Mammary epithelial cell (primary cell): ENCODE measurements at places on chromosomes 7 and 10. TPM values are rescaled to one million over a fixed set of nuclear protein-coding genes. Genes with fewer than 3 reads are reported as not detected.

The IGFBP1 gene
- not detected in 2 replicates for total RNA-seq

The LRRC18 gene
- not detected for total RNA-seq

The ELOVL3 gene
- 0.45 TPM in 1 of 2 replicates, not detected in the other for total RNA-seq

The LBX1 gene
- not detected for total RNA-seq

The SEMA3E gene
- 0.42 and 0.83 TPM in 2 replicates for total RNA-seq

The TMEM229A gene
- total RNA-seq = not detected in 2 replicates

The BMS1 gene
- 22.5 and 23.5 TPM in 2 replicates for total RNA-seq

The STEAP4 gene
- 0.67 TPM for total RNA-seq

The TBL2 gene
- total RNA-seq = 30.0 TPM

The IFIT2 gene
- 0.86 and 1.1 TPM in 2 replicates for total RNA-seq

The FAM13C gene
- total RNA-seq = 4.5 TPM

The CLRN3 gene
- not detected in 2 replicates for total RNA-seq

The OPN1SW gene
- not detected in 2 replicates for total RNA-seq

The CRTAC1 gene
- not detected in 2 replicates for total RNA-seq

The SFXN2 gene
- total RNA-seq = 8.4 and 10.9 TPM in 2 replicates

The LRRN3 gene
- not detected in 2 replicates for total RNA-seq

The ZNF467 gene
- total RNA-seq = 2.4 and 4.0 TPM in 2 replicates

The FAM131B gene
- total RNA-seq = 0.71 and 0.99 TPM in 2 replicates

The ST8SIA6 gene
- total RNA-seq = 0.17 TPM

The ANKRD61 gene
- not detected for total RNA-seq

The KLF14 gene
- total RNA-seq = not detected

The WDR91 gene
- total RNA-seq = 33.8 TPM

The PURB gene
- 26.8 and 30.2 TPM in 2 replicates for total RNA-seq

The IDI2 gene
- total RNA-seq = not detected

The AKR1C2 gene
- total RNA-seq = 19.7 TPM

The NUTM2B gene
- 0.47 and 0.51 TPM in 2 replicates for total RNA-seq

The NACAD gene
- total RNA-seq = 0.17 TPM

The BAMBI gene
- 7.0 TPM for total RNA-seq

The PPP2R2D gene
- 31.6 and 36.5 TPM in 2 replicates for total RNA-seq

The PTN gene
- total RNA-seq = 2.4 and 3.2 TPM in 2 replicates

The COL17A1 gene
- total RNA-seq = 2,380 and 3,130 TPM in 2 replicates

The TMEM273 gene
- not detected in 2 replicates for total RNA-seq

The C10orf71 gene
- total RNA-seq = not detected in 2 replicates

The LIPJ gene
- total RNA-seq = 0.17 TPM

The PGAM2 gene
- total RNA-seq = not detected in 2 replicates

The AQP1 gene
- total RNA-seq = 0.32 TPM in 1 of 2 replicates, not detected in the other

The GPR15LG gene
- 0.33 TPM for total RNA-seq

The GPR22 gene
- total RNA-seq = not detected in 2 replicates

The KLLN gene
- 1.0 and 1.1 TPM in 2 replicates for total RNA-seq

The AASS gene
- 2.8 TPM for total RNA-seq

The PSAP gene
- 1,757 TPM for total RNA-seq

The KCP gene
- 0.50 TPM for total RNA-seq

The SPDYE8 gene
- not detected in 2 replicates for total RNA-seq

The ADAMTS14 gene
- total RNA-seq = 0.35 and 0.61 TPM in 2 replicates

The ADCYAP1R1 gene
- not detected for total RNA-seq

The EEPD1 gene
- total RNA-seq = 1.3 and 1.9 TPM in 2 replicates

The HYAL4 gene
- total RNA-seq = 0.45 TPM in 1 of 2 replicates, not detected in the other

The ITGB1 gene
- 1,718 TPM for total RNA-seq
